ENCODE measurements at places on chromosomes 1 and 21.
A peak's percentile ranks its signal among the peaks of the same experiment; 100 is the strongest.

DNA sequence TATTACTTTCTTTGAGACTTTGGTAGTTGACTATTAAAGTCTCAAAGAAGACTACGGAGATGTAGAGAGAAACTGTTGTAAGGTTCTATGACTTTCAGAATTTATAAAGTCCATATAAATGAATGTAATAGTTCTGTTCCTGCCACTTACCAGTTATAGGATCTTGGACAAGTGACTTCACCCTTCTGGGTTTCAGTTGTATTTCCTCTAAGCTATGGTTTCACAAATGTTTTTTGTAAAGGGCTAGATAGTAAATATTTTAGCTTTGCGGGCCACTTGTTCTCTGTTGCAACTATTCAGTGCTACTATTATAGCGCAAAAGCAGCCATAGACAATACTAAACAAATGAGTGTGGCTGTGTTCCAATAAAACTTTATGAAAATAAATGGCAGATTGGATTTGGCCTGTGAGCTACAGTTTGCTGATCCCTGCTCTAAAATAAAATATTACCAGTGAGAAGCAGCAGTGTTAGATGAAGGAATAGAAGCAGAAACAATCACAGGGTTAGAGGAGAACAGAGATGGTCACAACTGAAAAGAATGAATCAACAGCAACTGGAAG is 14.7 kb downstream of the ZMPSTE24 start:
- DNase-seq: no peak

- DNase-seq: no peak
Observed at GRCh38 chr1:245939756-245940345, 567.2 kb downstream of the SMYD3 start.

DNA sequence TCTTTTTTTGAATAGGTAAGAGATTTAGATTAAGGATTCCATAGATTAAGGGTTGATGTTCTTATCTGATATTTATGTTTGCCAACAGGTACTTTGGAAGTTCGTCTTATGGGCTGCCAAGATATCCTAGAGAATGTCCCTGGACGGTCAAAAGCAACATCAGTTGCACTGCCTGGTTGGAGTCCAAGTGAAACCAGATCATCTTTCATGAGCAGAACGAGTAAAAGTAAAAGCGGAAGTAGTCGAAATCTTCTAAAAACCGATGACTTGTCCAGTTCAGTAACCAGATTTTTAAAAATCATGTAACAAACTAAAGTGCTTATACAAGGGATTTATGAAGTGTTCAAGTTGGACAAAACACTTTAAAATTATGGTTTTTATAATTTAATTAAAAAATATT is 100.5 kb downstream of the PKN2 start:
- DNase-seq: no peak

- DNase-seq: no peak
Observed at GRCh38 chr1:27275696-27276095, 41.3 kb downstream of the WDTC1 start.

DNA sequence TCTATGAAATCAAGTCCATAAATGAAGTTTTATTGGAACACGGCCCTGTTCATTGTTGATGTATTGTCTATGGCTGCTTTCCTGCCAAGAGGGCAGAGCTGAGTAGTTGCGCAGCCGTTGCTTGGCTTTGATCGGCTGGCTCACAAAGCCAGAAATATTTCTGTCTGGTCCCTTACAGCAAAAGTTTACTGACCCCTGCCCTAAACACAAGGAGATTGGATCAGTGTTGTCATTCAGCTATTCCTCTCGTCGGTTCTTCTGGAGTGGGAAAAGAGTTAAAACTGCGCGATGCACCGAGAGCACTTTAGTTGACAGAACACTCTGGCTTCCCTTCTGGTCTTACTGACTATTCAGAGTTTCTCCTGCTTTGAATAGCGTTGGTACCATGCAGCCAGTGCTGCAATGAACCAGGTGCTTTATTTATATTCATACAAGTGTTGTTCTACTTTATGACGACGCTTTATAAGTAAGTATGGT is 868 bp downstream of the ZBTB40 start:
- no peak for DNase-seq

GRCh38 chr1:181185461-181185860 is 97.0 kb downstream of the IER5 start:
- no peak for DNase-seq

GRCh38 chr1:92376345-92376744 is 77.5 kb downstream of the RPAP2 start:
- DNase-seq: no peak

GRCh38 chr1:203722909-203723308 is 42.1 kb upstream of the LAX1 start:
- DNase-seq: no peak

DNA sequence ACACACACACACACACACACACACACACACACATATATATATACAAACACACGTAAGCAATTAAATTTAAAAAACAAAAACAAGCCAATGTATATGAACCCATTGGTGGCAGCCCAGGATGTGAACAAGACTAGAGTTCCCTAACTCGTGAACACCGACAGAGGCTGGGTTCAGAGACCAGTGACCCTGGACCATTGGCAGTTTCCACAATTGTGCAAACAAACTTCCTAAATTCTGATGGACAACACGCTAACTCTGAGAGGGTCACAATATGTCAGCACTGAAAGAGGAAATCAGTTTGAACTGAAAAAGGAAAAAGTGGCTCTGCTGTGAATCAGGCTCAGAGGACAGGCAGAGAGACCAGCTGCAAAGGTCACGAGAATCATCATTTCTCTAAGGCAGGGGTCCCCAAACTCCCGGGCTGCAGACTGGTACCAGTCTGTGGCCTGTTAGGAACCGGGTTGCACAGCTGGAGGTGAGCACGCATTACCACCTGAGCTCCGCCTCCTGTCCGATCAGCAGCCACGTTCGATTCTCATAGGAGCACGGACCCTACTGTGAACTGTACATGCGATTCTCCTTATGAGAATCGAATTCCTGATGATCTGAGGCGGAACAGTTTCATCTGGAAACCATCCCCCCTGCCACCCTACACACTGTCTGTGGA is 50.5 kb upstream of the ERO1B start:
- DNase-seq: no peak

DNA sequence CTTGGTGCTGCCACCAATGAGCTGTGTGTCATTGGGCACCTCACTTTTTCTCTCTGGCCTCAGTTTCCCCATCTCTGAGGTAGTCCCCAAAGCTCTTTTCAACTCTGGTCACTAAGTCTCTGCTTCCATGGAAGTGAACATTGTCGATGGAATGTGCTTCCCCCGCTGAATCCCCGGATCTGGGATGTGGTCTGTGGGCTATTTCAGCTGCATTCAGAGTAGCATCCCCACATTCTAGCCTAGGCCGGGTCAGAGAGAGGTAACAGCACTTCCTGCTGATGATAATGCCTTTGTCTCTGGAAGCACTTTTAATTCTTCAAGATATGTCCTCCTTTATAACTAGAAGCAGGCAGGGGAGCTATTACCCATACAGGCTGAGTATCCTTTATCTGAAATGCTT is 29.8 kb downstream of the RASSF5 start:
- no peak for DNase-seq

- peak; percentile 44 for DNase-seq
Observed at GRCh38 chr1:96966536-96967138, 245.1 kb downstream of the PTBP2 start.

DNA sequence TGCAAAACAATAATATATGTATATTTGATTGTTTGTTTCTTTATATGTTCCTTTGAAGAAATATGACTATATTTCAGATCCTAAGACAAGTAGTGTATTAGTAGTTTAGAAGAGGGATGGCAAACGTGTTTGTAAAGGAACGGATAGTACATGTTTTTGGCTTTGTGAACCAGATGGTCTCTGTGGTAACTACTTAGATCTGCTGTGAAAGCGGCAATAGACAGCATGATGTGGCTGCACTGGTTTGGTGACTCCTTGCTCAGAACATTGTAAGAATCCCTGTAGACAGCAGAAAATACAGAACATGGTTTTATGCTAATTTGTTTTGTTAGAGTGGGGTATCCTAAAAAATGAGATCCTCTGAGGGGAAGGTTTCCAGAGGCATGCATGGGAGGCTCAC is 3.1 kb downstream of the ACADM start:
- DNase-seq: no peak

DNA sequence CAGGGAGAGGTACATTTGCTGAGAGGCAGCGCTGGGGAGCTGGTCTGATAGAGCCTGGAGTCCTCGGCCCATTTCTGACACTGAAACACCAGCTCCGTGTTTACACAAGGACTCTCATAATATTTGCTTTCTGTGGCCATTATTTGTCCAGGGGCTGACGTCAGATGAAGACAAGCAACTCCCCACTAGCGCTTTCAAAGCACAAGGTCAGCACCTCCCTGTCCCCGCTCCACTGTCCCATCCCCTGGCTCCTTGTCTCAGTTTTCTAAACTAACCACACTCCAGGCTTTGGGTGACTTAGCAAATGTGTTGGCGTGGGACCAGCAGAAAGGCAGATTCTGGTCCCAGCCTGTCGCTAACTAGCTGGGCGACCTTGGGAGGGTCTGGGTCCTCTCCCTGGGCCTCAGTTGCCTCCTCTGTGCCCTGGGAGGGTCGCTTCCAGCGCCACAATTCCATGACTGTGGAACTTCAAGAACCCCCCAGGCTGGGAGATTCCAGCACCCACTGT is 37.4 kb upstream of the ZBTB40 start:
- peak; percentile 93 for DNase-seq

- peak; percentile 78 for DNase-seq
Observed at GRCh38 chr1:32892368-32893197, 6.3 kb downstream of the HPCA start.

- DNase-seq: no peak
Observed at GRCh38 chr1:22342734-22343191, 108.9 kb upstream of the ZBTB40 start.

DNA sequence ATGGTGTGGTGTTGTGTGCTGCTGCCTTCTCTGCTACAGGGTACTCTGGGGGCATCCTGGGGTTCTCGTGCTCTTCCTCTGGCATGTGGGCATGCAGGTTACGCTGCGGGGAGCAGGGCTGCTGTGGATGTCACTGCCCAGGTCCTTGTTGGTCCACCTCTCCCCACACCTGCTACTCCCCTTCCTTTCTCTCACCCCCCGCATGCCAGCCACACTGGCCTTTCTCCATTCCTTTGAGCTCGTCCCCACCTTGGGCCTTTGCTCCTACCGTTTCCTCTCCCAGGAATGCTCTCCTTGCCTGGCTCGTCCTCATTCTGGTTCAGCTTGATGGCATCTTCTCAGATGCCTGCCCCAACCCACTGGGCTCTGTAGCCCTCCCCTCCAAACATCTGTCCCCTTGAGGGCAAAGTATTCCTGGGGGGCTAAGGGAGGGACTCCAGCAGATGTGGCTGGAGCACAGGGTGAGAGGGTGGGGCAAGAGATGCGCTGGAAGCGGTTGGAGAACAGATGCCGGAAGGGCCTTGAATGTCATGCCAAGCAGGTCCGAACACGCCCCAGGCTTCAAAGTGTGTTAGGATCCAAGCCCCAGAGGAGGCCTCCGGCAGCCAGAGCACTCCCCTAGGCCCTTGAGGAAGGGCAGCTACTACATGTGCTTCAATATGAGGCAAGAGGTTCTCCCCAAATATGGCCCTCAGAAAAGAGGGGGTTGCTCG is 23.4 kb downstream of the DMRTB1 start:
- no peak for DNase-seq

- no peak for DNase-seq
Observed at GRCh38 chr1:25513666-25514065, 29.7 kb upstream of the LDLRAP1 start.

- DNase-seq: no peak
Observed at GRCh38 chr1:159081626-159082025, 5.1 kb upstream of the AIM2 start.
